ENCODE measurements at places on chromosomes 5 and 9.

DNA sequence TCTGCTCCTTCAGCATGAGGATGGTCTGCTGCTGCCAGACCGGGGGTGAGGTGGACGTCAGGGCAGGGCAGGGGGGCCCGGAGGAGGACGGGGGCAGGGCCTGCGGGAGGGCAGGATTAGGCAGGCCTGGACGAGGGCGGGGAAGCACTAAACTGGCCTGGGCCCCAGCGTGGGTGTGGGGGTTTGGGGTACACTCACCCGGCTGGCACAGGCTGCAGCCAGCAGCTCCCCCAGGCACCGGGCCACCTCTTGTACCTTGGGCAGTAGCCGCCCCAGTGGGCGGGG is 5.5 kb downstream of the SAPCD2 start:
- no peak for DNase-seq

- no peak for DNase-seq
Measured at GRCh38 chr5:17012289-17012688, 76.2 kb upstream of the MYO10 start.

- peak; percentile 43 for DNase-seq
Measured at GRCh38 chr9:21395778-21396717, 10.8 kb upstream of the IFNA2 start.

DNA sequence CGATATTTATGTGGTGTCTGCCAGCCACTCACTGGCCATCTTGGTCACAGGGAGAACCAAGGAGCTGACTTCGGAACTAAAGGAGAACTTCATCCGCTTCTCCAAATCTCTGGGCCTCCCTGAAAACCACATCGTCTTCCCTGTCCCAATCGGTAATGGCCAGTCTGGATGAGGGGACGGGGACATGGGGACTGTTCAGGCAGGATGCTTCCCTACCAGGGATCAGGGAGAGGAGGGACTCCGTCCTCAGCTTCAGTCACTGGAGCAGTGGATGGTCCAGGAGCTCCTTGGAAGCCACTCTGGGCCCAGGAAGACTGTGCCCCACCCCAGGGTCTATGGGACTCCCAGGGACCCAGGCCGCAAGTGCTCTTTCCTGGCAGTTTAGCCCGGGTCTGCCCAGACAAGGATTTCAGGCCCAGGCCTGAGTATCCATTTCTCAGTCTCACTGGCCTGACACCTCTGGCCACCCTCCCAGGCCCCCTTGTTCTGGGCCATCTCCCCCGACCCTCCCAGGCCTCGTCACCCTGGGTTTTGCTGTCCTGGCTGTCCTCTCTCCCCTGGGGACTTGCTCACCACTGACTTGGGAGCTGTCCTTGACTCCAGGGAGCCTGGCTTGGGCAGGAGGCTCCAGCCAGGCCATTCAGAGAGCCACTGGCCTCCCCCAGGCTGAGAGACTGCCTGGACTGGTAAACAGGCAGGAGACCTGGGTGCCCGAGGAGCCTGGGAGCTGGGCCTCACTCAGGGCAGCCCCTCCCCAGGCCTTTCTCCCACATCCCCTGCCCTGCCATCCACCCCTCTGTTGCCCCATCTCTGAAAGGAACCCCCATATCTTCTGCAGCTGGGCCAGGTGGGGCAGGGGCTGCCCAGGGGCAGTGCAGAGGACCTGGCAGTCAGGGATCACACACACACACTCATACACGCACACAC is 3.1 kb downstream of the LCN2 start:
- DNase-seq: no peak

- DNase-seq: no peak
Measured at GRCh38 chr9:87016681-87017080, 69.4 kb upstream of the GAS1 start.

Data from GM03348 (cell line).